ENCODE measurements at places on chromosomes 5 and 9.

- no peak for ATAC-seq
These were observed 39.9 kb downstream of the DDX46 start for GRCh38 chr5:134798468-134798867.

DNA sequence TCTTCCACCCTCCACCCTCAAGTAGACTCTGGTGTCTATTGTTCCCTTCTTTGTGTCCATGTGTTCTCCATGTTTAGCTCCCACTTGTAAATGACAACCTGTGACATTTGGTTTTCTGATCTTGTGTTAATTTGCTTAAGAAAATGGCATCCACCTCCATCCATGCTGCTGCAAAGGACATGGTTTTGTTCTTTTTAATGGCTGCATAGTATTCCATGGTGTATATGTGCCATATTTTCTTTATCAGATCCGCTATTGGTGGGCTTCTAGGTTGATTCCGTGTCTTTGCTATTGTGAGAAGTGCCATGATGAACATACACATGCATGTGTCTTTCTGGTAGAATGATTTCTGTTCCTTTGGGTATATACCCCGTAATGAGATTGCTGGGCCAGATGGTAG is 163.4 kb upstream of the ITGA1 start:
- no peak for ATAC-seq

DNA sequence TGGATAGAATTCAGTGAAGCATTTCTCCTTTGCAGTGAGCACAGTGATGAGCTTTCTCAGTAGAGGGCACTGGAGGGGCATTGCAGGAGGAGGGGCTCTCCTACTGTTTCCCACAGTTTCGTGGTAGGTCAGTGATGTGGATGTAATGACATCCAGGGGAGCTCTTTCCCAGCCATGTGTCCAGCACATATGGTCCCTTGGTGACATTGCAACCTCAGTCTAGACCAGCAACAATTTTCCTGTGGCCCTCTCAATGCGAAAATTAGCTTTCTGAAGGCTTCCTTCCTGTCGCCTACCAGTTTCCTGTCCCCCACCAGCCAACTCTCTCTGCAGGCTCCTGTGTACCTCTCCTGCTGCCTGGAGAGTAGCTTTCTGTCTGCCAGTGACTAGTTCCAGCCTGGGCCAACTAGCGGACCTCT is 6.9 kb upstream of the PDCL start:
- ATAC-seq: peak; percentile 66

- ATAC-seq: no peak
These were observed 4.8 kb downstream of the IL9 start for GRCh38 chr5:135890867-135891266.

DNA sequence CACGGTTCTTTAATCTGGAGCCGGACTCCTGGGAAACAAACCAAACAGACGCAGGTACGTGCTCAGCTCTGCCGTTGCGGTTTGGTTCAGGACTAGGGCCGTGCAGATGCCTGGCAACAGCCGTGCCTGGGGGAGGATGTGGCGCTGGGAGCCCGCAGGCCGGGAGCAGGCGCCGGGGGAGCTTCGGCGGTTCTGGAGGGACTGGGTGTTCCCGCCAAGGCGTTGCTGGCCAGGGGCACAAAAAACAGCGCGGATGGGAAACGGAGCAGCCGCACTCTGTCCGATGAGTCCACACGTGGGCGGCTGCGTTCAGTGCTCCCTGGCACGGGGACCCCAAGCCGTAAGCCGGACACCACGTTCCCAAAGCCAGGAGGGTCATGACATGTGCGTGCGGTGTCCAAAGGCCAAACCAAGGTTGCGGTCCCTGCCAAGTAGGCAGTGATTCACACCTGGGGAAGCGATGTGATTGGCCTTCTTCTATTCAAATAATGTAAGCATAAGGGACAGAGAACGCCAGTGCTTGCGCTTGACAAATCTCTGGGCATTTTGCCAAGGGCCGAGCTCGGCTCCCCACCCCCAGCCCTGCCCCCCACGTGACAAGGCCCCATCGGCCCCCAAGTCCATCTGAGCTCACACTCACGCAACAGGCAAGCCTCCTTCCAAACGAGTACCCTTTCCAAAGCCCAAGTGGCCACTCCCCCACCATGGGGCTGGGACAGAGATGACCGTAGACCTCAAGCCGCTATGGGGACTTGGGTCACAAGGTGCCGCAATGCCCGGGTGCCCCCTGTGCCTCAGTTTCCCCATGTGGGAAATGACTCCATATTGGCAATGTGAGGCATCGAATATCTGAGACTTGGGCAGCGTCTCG is 49.7 kb upstream of the NKD2 start:
- no peak for ATAC-seq

DNA sequence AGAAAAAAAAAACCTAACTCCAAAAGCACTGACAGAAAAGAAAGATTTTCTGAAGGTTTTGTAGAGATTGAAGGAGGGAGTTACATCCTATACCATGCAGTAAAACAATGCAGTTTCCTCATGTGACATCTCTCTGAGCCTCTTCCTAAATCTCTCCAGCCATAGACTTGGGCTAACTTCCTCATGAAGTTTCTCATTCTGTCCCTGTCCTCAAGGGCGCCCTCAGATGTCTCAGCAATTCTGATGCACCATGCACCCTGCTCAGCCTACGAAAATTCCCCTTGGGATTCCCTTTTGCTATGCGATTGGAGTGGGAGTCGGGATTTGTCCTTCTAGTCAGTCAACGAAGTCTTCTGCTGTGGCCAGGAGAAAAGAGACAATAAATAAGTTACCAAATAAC is 68.9 kb downstream of the FAT2 start:
- no peak for ATAC-seq

GRCh38 chr9:116232424-116233159 is 79.0 kb downstream of the PAPPA start:
- ATAC-seq: no peak

GRCh38 chr5:97243353-97243752 is 60.3 kb upstream of the RIOK2 start:
- ATAC-seq: no peak

GRCh38 chr9:83583151-83584014 is 39.6 kb upstream of the IDNK start:
- ATAC-seq: peak; percentile 91

GRCh38 chr5:80193401-80193800 is 62.4 kb downstream of the SERINC5 start:
- ATAC-seq: no peak

DNA sequence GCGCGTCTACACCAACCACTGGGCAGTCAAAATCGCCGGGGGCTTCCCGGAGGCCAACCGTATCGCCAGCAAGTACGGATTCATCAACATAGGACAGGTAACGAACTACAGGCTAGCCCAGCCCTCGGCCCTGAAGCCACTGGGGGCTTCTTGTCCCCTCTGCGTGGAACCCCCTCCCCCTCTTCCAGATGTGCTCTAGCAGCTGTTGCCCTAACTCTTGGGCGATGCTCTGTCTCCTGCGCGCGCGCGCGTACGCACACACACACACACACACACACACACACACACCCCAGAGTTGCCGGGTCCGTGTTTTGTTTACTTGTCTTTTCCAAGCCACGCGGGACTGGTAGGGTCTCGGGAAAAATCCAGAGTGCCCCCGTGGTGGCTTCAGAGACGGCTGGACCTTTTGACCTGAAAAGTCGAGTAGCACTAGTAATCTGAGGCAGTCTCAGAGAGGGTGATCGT is 836 bp downstream of the PCSK5 start:
- ATAC-seq: no peak

DNA sequence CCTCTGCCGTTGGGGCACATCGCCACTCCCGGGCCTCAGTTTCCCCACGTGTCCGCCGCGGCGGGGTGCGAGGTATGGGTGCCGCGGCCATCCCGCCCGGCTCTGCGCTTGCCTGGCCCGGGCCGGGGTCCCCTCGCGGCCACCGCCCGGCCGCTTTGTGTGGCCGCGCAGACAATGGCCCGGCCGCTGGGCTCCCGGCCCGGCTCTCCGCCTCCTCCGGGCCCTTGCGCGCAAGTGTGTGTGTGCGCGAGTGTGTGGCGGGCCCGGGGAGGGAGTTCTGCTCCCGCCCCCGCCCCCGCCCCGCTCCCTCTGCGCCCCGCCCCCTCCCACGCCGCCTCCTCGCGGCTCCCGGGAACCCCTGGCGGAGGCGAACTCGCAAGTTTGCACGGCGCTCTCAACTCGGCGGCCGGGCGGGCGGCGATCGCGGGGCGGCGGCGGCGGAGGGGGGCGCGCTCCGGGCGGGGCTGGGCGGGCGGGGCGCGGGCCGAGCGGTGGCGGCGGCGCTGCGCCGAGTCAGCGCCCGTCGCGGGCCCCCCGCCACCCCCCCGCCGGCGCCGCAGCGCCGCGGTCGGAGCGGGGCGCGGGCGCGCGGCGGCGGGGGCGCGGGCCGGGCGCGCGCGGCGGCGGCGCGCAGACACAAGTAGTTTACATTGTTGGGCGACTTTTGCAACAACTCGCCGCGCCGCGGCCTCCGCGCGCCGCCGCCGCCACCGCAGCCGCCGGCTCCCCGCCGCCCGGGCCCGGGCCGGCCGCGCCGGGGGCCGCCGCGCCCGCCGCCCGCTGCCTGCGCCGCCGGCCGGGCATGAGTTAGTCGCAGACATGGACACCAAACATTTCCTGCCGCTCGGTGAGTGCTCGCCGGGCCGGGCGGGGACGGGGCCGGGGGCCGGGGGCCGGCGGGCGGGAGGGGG is at the start of gene RXRA:
Gene RXRA (plus strand): TSS at position 643 of the 911 bp plus-strand sequence. CDS start 177 bp downstream, at position 820.
- ATAC-seq: peak; percentile 68

All from SK-N-SH treated with all-trans-retinoic acid at 6 μM for 48 hours (cell line).